Sigmoid colon (tissue), 7 donors: ENCODE measurements at places on chromosomes 12 and 14. TPM values are rescaled to one million over a fixed set of nuclear protein-coding genes. Genes with fewer than 3 reads are reported as not detected.

The FGF6 gene
- not detected for total RNA-seq

DNA sequence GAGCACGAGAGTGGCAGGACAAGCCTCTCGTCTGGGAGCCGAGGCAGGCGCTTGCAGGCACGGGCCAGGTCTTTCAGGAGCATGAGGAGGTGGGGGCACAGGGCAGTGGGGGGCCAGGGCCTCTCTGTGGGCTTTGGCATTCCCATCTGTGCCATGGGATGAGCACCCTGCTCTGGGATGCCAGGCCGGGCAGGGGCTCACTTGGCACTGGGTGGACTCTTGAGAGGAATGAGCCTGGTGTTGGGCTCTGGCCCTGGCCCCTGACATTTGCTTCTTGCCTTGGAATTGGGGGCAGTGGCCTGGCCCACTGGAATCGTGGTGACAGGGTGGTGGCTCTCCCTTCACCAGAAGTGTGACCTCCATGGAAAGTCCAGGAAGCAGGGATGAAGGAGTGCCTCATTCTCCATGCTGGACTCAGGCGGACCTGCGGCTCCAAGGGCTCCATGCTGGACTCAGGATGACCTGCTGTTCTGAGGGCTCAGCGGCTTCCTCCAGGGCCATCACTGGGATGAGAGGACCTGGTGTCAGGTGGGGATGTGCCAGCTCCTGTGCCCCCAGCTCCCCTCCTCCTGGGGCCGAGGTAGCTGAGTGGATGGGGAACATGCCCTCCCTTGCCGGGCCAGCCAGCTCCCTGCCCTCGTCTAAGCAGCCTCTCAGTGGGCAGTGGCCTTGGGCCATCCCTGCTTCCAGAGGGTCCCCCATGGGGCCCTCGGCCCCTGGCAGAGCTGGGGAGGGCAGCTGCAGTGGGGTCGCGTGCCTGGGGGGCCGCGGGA, 220.3 kb downstream of the KIF26A start:
- peak; percentile 56 for DNase-seq

GRCh38 chr14:64612021-64612380, 62.2 kb downstream of the PPP1R36 start:
- DNase-seq: no peak

DNA sequence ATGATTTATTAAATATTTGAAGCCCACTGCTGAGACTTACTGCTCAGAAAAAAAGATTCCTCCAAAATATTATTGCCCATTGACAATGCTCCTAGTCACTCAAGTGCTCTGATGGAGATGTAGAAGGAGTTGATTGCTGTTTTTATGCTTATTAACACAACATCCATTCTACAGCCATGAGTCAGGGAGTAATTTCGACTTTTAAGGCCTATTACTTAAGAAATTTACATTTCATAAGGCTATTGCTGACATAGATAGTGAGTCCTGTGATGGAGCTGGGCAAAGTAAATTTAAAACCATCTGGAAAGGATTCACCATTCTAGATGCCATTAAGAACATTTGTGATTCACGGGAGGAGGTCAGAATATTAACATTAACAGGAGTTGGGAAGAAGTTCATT, 5.2 kb downstream of the KCNJ8 start:
- no peak for DNase-seq

The NANOG gene
- total RNA-seq: 0.28 TPM

- DNase-seq: no peak
Observed at GRCh38 chr12:30026621-30027234, 243.0 kb upstream of the TMTC1 start.

DNA sequence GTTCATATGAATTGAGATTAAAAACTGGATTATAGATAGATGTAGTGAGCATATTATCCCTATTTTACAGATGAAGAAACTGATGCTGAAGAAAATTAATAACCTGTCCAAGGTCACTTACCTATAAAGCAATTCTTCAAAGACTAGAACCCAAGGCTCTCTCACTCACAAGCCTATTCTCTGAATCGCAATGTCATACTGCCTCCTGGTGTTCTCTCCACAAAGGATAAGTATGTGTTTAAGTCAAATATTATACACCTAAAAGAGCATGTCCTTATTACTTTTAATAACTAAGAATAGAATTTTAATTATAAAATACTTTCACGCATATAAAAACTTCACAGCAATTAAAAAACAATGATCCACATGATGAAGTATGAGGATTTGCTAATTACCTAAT, 721.3 kb upstream of the USP15 start:
- no peak for DNase-seq
